SK-N-DZ (cell line): ENCODE measurements at places on chromosomes 16 and 17.

GRCh38 chr16:19062706-19063105 is 4.7 kb upstream of the COQ7 start:
- DNase-seq = no peak

- no peak for DNase-seq
Measured at GRCh38 chr17:3659541-3660111, 8.8 kb downstream of the TAX1BP3 start.

DNA sequence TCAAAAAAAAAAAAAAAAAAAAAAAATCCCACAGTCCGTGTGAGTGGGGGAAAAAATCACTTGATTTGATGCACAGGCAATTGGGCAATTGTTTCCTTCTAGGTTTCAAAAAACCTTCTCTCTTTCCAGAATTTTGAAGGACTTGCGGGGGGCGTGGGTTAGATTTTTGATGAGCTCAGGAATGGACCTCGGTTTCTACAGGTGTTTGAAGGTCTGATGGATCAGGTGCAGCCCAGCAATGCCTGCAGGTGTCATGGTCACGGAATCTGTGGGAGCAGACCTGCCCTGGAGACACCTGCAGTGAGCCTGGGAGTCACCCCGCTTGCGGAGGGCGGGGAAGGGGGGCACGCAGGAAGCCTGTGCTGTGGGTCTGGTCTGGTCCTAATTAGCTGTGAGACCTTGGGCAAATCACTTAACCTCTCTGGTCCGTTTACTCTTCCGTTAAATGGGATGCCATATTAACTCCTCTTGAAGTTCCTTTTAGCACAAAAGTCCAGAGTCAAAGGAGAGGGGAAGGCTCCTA is 174.2 kb downstream of the IRF8 start:
- DNase-seq = no peak

GRCh38 chr17:8739097-8739496 is 5.5 kb downstream of the CCDC42 start:
- peak; percentile 56 for DNase-seq

GRCh38 chr16:88713568-88714419 is 7.5 kb downstream of the CTU2 start:
- DNase-seq = no peak

DNA sequence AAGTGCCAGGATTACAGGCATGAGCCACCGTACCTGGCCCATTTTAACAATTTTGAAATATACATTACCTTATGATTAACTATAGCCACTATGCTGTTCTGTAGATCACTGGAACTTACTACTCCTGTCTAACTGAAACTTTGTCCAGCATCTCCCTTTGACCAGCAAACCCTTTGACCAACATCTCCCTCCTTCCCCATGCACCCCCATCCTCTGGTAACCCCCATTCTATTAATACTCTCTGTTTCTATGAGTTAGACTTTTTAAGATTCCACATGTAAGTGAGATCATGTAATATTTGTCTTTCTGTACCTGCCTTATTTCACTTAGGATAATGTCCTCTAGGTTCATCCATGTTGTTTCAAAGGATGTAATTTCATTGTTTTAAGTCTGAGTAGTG is 178.0 kb downstream of the MSI2 start:
- DNase-seq = no peak

DNA sequence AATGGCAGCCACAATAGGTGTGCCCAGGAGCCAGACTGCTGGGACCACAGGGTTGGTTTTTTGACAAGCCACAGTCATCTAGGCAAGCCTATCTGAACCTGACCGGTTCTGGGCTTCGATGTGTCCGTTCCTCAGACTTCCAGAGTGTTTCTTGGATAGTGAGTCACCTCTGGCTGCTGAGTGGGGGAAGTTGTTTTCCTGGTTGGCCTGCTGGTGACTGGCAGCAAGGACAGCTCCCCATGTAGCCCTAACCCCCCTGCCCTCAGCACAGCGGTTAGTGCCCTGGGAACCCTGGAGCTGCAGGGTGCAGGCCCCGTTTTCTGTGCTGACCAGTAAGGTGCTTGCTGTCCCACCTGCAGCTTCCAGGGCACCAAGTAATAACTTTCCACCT is 65.5 kb downstream of the PLD6 start:
- no peak for DNase-seq

DNA sequence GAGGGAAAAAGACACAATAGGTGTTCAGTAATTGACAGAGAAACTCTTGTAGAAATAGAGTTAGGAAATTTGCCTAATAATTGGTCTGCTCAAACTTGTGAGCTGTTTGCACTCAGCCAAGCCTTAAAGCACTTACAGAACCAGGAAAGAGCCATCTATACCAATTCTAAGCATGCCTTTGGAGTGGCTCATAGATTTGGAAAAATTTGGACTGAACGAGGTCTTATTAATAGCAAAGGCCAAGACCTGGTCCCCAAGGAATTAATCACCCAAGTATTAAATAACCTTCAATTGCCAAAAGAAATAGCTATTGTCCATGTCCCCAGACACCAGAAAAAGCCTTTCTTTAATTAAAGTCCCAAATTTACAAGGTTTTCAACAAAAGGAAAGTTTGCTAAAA is 90.3 kb downstream of the EMP2 start:
- DNase-seq = no peak

- peak; percentile 67 for DNase-seq
Measured at GRCh38 chr16:30958175-30959079, 873 bp downstream of the SETD1A start.

- DNase-seq = no peak
Measured at GRCh38 chr16:19911204-19911603, 26.6 kb upstream of the GPRC5B start.

DNA sequence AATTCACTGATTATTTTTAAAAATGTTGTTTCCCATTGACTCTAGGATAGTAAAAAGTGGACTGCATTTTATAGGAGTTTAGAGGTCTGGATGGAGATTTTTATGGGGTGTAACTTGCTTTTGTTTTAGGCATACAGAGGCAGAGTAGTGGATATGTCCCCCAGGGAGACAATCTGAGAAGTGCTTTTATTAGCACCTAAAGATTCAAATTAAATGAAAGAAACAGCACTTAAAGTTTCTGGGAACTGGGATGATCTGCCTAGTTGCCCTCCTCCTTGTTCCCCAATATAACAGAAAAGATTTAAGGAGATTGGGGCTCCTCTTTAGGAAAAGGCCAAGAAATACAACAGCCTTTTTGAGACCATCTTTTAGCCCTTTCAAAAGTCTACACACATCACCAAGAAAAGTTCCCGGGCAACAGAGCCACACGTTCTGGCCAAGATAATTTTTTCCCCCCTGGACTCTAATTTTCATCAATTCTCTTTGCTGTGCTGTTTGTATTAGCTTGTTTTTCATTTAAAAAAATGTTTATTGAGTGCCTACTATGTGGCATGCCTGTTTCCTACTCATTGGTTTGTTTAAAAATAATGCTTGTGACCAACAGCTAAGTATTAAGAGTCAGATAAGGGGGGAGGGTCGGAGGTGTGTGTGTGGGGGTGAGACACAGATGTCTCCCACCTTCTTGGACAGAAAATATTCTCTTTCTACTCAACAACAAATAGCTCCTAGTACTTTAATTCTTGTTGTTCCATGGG is 2.5 kb upstream of the IGF2BP1 start:
- DNase-seq = no peak

- no peak for DNase-seq
Measured at GRCh38 chr17:48840441-48840840, 9.6 kb downstream of the CALCOCO2 start.

GRCh38 chr16:79707876-79708275 is 107.3 kb upstream of the MAF start:
- no peak for DNase-seq

DNA sequence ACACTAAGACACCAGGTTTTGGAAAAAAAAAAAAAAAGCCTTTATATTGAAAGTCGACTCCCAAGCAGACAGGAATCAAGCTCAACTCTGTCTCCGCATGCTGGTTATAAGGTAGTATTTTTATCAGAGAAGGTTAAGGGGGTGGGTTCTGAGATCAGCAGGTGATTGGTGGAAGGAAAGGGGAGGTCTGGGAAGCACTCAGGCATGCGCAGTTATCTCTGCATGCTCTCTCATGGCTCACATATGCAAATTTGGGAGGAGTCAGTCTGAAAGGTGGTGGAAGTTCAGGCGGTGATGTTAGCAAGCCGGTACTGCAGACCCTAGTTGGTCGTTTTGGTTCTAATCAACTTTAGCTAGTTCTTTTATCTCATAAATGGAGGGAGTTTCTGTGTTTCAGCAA is 357.6 kb upstream of the C16orf82 start:
- no peak for DNase-seq
